Stimulated activated naive CD8-positive, alpha-beta T cell treated with anti-CD3 and anti-CD28 coated beads, Interleukin-15, Interleukin-2, amounts not matched to agents 100 U/mL and 50 U/mL, for 24 hours (primary cell): ENCODE measurements at places on chromosomes 7 and 10.

DNA sequence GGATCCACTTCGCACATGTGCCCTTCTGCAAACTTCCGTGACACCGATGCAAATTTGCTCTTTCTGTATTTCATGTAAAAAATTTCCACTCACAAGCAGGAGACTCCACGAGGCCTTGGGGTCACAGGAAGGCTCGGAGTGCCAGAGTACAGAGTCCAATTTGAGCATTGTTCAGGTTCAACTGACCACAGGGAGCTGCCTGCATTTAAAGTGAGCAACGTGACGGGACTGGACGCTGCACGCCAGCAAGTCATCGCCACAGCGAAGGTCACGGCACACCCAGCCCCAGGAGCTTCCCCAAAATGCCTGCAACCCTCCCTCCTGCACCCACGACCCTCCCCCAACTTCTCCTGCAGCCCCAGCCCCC is 41.5 kb upstream of the NKX6-2 start:
- no peak for DNase-seq

DNA sequence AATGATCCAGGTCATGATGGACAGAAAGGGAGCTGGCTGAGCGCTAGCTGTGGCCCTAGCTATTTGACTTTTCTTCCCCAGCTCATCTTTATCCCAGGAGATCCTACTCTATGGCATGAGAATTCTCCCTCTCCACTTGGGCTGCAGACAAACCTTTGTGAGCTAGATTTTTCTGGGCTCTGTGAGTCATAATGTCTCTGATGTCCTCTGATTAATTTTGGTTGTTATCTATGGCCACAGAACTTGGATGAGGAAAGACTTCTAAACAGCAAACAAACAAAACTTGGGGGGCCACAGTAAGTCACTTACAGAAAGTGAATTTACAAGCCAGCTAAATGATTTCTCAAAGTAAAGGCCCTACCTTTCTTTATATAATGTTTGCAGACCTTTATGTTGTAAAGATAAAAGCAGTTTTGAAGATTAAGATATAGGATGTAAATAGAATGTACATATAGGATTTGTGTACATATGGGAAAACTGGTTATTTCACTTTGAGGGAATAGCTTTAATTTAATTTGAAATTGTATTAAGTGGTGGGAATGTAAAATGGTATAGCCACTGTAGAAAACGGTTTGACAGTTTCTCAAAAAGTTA is 10.4 kb downstream of the ABLIM1 start:
- no peak for DNase-seq

GRCh38 chr7:77310982-77311381 is 105.2 kb downstream of the GSAP start:
- no peak for DNase-seq

GRCh38 chr10:77416311-77417135 is 221.1 kb downstream of the KCNMA1 start:
- no peak for DNase-seq

- DNase-seq = no peak
Observed at GRCh38 chr7:92336662-92337340, 91.0 kb downstream of the ANKIB1 start.

GRCh38 chr7:75662579-75663301 is 76.0 kb downstream of the HIP1 start:
- no peak for DNase-seq

GRCh38 chr7:596819-597182 is 77.2 kb upstream of the PDGFA start:
- DNase-seq = no peak
